ENCODE measurements at places on chromosomes 1 and 21. TPM values are rescaled to one million over a fixed set of nuclear protein-coding genes. Genes with fewer than 3 reads are reported as not detected.

IFNLR1 gene
- polyA plus RNA-seq, result not detected

DAB1 gene
- 42.0 TPM for polyA plus RNA-seq

S100A16 gene
- polyA plus RNA-seq, result 4.3 TPM

C1orf210 gene
- not detected for polyA plus RNA-seq

ETV3L gene
- not detected for polyA plus RNA-seq

EFNA3 gene
- polyA plus RNA-seq, result 2.2 TPM

KCND3 gene
- 48.9 TPM for polyA plus RNA-seq

FBLIM1 gene
- 0.07 TPM for polyA plus RNA-seq

NUDT4B gene
- not detected for polyA plus RNA-seq

FAM131C gene
- polyA plus RNA-seq, result 1.3 TPM

CD2 gene
- not detected for polyA plus RNA-seq

EDARADD gene
- not detected for polyA plus RNA-seq

RNU5D-1 gene
- not detected for polyA plus RNA-seq

OR2L13 gene
- polyA plus RNA-seq, result 3.1 TPM

PRR9 gene
- not detected for polyA plus RNA-seq

GGPS1 gene
- polyA plus RNA-seq, result 87.1 TPM

LORICRIN gene
- not detected for polyA plus RNA-seq

DR1 gene
- 7.5 TPM for polyA plus RNA-seq

SYTL1 gene
- polyA plus RNA-seq, result not detected

ANKRD34A gene
- 10.7 TPM for polyA plus RNA-seq

ANKRD35 gene
- 0.78 TPM for polyA plus RNA-seq

PTPN22 gene
- 2.0 TPM for polyA plus RNA-seq

Data from Purkinje cell (primary cell).